ENCODE measurements at places on chromosomes 2 and 18.
A peak's percentile ranks its signal among the peaks of the same experiment; 100 is the strongest.

DNA sequence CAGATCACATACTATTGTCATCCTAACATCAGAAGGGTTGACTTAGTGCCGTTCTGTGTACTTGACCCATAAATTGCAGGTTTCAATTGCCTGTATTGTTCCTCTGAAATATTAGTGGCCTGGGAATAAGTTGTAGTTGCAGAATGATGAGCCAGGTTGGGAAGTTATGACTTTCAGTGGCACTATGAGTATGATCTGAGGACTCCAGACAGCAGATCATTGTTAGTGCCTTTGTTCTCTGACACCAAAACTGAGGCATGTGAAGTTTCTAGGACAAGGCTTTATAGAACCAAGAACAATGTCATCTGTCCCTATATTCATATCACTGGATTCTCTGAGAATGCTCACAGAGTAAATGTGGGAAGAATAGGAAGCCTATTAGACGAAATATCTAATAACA is 403.7 kb downstream of the STK39 start:
- DNase-seq = no peak

- no peak for DNase-seq
These were observed 358.2 kb upstream of the UBE2E3 start for GRCh38 chr2:180621941-180622918.

DNA sequence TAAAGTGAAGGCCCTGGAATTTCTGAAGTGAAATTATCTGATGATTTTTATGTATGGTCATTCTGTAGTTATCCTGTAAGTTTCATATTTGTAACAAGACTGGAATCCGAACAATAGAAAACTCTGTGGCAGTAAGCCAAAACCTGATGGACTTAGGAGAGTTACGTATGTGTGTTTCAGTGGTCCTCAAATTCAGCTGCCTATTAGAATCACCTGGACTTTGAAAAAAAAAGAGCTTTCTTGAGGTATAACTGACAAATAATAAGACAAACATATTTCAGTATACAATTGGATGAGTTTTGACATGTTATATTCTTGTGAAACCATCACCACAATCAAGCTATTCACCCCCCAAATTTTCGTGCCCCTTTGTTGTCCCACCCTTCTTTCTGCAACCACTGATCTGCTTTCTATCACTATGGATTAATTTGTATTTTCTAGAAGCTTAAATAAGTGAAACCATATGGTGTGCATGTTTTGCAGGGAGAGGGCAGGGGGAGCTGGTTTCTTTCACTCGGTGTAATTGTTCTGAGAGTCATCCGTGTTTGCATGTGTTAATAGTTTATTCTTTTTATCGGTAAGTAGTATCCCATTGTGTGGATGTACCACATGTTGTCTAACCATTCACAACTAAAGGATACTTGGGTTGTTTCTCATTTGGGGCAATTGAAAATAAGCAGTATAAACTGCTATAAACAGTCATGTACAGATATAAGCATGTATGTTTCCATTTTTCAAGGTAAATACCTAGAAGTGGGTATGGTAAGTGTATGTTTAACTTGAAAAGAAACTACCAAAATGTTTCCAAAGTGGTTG is 50.2 kb upstream of the EML4 start:
- DNase-seq = no peak

DNA sequence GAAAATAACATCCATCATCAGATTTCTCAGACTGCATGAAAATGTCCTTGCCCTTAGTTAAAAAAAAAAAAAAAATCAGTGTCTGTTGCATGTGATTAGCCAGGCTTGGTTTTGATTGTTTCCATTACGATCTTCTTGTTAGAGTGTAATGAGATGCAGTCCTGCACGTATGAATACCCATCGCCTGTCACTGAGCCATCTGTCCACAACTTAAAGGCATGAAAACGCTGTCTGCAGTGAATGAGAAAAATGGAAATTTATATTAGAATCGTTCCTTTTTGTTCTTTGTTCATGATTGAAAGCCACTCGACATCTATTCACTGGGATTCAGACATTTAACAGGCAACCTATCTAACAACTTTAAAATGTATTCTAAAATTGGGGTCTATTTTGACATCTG is 521.7 kb upstream of the SPHKAP start:
- peak; percentile 40 for DNase-seq

- no peak for DNase-seq
These were observed 375.1 kb upstream of the ID2 start for GRCh38 chr2:8306530-8307351.

DNA sequence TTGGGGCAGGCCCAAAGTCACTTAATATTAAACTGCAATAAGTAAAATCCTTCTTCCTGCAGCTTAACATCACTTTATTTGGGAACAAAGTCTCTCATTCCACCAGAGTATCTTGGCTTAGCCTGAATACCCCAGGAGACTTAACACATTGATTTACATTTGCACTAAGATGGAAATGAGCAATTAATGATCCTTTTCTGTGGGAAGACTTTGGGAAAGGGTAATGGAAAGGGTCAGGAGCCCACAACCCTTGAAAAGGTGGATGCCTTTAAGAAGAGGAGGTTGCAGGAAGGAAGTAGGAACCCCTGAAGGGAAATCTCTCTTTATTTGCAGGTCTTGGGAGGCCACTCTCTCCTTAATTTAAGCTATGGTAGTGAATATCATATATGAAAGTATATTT is 28.0 kb upstream of the BARD1 start:
- DNase-seq = no peak

GRCh38 chr2:85861180-85861579 is 27.6 kb downstream of the ST3GAL5 start:
- peak; percentile 20 for DNase-seq

DNA sequence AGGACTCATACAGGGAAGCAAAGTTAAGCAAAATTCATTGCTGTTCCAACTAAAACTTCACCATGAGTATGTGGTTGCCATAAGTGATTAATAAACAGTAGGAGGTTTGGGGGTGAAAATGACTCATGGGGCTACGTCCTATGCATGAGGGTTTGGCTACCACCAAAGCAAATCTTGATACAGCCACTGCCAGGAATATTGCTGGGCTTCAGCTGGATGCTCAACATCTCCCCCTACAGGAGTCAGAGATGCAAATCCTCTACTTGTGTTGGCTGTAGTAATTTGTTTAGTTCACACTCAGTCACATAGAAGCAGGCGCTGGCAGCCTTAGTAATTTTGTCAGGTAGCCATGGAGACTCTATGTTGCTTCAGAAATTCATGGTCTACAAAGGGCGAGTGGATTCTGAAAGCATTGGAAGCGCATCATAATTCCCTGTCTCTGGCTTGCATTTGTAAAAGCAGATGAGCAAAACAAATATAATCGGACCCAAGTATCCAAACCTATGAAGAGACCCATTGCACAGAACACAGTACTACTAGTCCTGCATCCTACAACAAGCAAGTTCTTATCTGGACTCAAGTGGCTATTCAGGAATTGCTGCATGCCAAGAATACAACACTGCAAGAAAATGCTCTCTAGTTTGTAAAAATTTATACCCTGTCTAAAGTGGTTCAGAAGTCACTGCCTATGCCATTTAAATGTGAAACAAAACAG is 76.0 kb downstream of the CD28 start:
- peak; percentile 83 for DNase-seq

GRCh38 chr2:207055257-207055656 is 110.5 kb downstream of the KLF7 start:
- no peak for DNase-seq

DNA sequence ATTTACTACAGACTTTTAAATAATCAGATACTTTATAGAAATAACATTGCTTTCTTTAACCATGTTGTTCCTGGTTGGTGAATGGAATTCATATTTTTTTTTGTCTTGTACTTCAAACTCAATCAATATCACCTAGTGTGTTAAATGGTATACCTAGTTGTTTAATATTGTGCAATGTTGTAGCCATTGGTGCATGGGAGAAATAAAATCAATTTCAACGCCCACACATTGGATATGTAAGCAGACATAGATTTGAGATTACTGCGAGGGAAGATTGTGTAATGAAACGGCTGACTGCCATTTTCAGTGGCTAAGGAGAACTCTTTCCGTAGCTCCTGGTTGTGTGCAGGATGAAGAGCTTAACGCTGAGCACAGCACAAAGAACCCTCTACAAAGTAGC is 626.1 kb downstream of the TMEM182 start:
- DNase-seq = no peak

DNA sequence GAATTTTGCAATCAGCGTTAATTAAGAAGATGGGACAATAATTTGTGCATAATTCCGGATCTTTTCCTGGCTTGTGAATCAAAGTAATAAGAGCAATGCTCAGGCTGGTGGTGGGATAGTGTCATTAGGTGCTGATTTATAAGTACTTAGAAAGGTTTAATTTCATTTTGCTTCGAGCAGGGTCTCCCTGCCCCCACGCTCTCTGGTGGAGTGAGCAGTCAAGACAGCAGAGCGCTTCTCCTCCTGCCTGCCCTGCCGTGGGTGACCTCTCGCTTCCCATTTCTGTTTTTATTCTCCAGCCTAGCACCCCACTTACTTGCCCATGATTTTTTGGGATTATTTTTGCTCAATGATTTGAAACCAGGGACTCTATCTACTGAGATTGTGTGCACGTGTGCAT is 7.1 kb downstream of the ASB18 start:
- no peak for DNase-seq

DNA sequence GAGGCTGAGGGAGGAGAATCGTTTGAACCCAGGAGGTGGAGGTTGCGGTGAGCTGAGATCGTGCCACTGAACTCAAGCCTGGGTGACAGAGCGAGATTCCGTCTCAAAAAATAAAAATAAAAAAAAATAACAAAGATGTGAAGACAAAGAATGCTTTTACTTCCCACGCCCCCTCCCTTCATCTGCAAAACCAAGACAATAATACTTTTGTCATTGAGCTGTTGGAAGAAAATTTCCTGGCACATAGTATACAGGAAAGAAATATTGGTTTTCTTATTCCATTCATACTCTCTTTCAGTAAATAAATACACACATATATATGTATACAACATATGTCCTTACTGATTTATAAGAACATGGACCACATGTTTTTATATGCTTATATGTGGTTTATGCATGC is 12.2 kb downstream of the GREB1 start:
- DNase-seq = no peak

DNA sequence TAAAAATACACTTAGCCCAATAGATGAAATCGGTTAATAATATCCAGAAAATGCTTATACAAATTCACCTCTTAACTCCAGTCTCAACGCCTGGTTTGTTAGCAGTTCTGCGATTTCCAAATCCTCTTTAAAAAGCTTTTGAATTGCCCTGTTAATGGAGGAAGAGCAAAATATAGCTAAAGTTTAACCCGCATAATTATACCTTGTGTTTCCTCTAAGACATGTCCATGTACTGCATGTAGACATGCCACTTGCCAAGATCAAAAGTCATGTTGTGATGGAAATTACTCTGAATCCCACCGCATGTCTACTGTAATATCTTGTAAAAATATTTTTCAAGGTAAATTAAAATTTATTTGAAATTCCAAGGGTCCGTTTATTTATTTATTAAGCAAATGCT is 291.2 kb upstream of the LRP1B start:
- DNase-seq = no peak

DNA sequence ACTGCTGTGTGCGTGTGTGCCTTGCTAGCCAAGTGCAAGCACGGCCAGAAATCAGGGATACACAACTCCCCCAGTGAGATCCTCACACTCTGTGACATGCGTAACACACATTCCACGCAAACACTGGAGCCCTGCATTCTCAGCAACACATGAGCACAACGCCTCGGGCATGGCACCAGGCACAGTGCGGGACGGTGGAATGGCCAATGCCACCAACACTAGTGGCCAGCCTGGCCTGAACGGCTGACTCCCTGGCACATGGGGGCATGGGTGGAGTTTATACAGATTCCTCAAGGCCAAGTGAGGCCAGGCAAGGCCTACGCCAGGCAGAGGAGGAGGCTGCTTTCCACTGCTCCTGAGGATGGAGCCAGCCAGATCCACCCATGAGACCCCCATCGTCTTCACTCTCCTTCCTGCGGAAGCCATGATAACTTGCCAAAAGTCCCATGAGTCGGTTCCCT is 56.2 kb downstream of the ANKMY1 start:
- DNase-seq = no peak

GRCh38 chr18:11883153-11883552 is 25.0 kb downstream of the MPPE1 start:
- no peak for DNase-seq

DNA sequence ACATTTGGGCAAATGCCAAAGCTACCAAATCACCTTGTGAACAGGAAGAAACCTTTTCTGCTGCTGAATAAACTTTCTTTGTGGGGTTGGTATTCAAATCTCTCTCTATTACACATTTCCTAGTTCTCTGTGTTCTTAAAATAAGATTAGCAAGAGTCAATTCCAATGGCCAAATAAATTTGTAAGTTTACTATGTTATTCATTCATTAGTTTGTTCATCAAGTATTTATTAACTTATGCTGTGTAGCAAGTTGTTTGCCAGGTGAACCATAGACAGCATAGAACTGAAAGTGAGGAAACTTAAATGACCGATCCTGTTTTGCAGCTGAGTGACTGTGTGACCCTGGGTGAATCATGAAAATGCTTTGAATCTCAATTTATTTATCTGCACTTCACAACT is 37.7 kb upstream of the FSHR start:
- no peak for DNase-seq

- no peak for DNase-seq
These were observed 148.8 kb downstream of the SMAD7 start for GRCh38 chr18:48801728-48802542.

DNA sequence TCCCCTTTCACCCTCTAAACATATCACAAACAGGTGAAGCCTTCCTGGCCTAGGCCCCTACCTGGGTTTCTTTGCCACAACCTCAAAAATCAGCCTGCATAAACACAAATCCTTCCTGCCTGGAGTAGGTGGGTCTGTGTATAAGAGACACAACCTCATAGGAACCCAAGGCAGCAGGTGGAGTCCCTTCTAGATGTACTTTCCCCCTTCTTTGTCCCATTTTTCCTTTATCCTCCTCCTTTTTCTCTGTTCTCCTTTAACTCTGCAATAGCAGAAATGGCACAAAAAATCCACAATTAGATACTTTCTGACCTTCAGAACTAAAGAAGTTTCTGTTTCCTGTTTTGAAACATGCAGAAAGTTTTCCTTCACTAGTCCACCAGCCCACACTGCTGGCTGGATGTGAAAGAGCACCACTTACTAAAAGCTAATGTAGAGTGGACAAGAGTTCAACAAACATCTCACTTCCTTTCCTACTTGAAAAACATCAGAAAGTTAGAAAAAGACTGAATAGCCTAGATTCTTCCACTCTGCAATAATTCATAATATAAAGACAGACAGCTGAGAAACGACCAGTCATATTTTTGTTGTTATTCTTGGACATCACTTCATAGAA is 11.2 kb downstream of the SLC40A1 start:
- no peak for DNase-seq
